Coronary artery (tissue), 2 donors: ENCODE measurements at places on chromosomes 5 and 9.

- DNase-seq = no peak
Observed at GRCh38 chr5:165003283-165003682, 1497.9 kb downstream of the MAT2B start.

- no peak for DNase-seq
Observed at GRCh38 chr5:135241536-135241935, 157.5 kb downstream of the MACROH2A1 start.

- no peak for DNase-seq
Observed at GRCh38 chr9:90972057-90972456, 170.4 kb downstream of the SYK start.

- no peak for DNase-seq
Observed at GRCh38 chr5:44774279-44774880, 34.4 kb upstream of the MRPS30 start.

DNA sequence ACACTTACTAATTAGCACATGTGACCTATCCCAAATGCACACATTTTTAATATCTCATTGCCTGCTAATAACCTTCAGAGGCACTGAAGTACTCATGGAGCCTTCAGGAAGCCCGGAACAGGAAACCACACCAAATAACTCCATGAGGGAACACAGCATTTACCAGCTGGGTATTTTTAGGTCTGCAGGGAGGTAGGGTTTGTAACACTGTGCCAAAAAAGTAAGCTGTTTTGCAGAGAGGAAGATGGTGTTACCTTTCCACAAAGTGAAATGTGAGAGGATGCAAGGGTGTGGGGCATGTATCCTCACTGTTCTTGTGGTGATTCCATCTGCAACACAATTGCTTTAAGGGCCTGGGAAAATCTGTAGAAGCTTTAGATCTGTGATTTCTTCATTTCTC, 64.4 kb downstream of the NUDT12 start:
- DNase-seq = no peak

- no peak for DNase-seq
Observed at GRCh38 chr5:17024686-17025180, 88.6 kb upstream of the MYO10 start.

GRCh38 chr5:133240425-133241091, 188.7 kb downstream of the HSPA4 start:
- no peak for DNase-seq

DNA sequence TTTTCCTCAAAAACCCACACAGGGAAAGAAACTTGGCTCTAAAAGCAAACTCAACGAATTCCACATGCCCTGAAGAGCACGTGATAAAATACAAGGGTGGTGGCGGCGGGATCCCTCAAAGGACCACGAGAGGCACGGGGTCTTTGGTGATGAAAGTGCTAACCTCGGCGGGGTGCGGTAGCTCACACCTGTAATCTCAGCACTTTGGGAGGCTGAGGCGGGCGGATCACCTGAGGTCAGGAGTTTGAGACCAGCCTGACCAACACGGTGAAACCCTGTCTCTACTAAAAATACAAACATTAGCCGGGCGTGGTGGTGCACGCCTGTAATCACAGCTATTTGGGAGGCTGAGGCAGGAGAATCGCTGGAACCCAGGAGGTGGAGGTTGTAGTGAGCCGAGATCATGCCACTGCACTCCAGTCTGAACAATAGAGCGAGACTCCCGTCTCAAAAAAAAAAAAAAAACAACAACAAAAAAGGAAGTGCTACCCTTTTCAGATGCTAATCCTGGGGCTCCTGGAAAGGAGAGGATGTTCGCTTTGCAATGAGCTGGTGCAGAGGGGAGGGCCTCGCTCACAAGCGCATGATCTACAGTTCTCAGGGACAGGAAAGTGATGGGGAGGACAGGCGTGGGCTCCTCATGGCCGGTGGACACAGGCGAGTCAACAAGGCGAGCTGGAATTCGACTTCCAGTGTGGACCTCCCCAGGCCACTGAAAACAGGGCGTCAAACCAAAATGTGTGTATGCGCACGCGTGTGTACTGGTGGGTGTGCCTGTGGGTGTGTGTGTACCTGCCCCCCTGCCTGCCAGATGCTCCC, 54.1 kb downstream of the USP20 start:
- DNase-seq = no peak
